HuH-7 (cell line): ENCODE measurements at places on chromosomes 16 and 17.
A peak's percentile ranks its signal among the peaks of the same experiment; 100 is the strongest.

DNA sequence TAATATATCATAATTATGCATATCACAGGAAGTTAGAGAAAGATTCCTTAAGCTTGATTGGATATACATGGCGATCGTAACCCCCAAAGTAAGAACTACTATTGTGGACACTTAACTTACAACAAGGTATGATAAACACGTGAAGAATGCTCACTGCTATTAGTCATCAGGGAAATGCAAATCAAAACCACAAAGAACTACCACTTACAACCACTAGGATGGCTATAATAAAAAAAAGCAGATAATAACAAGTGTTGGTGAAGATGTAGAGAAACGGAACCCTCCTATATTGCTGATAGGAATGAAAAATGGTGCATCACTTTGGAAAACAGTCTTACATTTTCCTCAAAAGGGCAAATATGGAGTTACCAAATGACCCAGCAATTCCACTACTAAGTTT lies 265.9 kb downstream of the SLC39A11 start:
- no peak for DNase-seq

GRCh38 chr17:79981661-79982101 lies 54.0 kb downstream of the TBC1D16 start:
- DNase-seq = no peak

GRCh38 chr17:7216242-7217112 lies 3.2 kb downstream of the DLG4 start:
- DNase-seq = no peak

DNA sequence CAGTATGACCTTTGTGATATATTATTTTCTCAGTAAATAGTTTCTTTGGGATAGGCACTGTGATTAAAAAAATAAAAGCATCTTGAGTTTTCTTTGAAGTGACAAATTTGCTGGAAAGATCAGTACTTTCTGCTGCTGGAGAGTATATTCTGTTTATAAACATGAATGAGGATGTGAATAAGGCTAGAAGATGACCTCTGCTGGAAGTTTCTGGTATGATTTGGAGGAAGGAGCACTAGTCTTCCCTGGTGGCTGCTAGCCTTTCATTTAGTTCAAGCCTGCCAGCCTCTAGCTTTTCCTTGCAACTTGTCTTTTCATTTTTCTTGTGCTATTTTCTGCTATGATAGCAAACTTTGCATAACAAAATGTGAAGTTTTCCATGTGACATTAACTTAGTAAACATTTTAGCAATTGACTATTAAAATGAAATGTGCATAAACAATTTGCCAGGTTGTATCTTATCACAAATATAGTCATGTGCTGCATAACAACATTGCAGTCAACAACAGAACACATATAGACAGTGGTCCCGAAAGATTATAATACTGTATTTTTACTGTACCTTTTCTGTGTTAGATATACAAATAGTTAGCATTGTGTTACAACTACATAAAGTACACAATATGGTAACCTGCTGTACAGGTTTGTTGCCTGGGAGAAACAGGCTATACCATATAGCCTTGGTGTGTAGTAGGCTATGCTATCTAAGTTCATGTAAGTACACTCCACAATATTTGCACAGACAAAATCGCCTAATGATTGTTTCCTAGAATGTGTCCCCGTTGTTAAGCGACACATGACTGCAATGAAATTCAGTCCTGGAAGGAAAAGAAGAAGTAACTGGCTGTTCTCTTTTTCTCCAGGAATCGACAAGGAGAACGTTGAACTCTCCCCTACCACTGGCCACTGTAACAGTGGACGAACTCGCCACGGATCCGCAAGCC lies 18.1 kb upstream of the RAB11FIP4 start:
- DNase-seq = no peak

DNA sequence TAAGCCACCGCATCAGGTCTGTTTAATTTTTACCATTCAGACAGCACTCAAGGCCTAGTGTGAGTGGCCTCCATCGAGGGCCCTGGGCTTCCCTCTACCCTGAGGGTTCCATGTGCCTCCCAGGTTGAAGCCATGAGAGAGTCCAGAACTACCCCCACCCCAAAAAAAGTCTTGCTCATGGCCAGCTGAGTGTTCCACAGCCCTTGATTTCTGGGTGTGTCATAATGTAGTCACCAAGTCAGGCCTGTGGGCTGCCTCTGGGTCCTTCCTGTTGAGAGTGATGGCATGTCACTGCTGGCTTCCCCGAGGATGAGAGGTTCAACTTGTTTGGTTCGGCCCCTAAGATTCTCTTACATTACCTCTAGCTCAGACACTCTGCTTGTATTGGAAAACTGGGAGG lies 100.6 kb downstream of the PITPNC1 start:
- no peak for DNase-seq

GRCh38 chr16:89552913-89553312 lies 7.6 kb upstream of the RPL13 start:
- no peak for DNase-seq

DNA sequence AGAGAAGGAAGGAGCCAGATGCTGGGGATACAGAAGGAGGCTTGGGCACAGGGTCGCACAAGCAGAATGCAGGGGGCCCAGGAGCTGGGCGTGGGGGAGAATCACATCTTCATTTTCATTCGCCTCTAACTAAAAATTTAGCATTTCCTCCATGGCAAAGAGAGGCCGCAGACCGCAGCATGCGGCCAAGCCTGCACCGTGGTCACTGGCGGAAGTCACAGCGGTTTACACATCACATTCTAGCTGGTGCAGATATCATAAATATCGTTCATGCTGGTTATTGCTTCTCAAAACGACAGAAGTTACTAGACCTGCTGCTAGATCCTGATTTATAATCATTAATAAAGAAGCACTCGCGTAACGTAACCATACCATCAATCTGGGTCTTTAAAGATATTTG lies 162.0 kb downstream of the NTN1 start:
- DNase-seq = no peak

DNA sequence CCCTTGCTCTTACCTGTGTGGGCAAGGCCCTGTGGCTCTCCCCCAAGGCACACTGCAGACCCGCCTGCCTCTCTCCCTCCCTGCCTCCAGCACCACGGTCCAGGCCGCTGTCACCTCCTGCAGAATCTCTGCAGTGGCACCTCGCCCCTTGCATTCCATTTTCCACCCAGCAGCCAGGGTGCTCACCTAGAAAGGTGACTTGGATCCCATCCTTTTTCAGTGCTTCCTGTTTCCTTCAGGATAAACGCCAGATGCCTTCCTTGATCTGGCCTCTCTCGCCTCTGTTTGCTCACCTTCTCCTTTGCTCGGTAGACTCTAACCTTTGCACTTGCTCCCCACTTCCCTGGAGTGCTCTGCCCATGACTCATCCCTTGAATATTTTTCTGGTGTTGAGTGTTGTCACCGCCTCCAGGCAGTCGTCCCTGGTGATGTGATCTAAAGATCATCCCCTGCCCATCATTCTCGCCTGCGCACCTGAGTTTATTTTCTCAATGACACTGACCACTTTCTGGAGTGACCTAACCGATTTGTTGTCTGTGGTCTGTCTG lies 79.2 kb upstream of the LGALS9 start:
- DNase-seq = peak; percentile 49

DNA sequence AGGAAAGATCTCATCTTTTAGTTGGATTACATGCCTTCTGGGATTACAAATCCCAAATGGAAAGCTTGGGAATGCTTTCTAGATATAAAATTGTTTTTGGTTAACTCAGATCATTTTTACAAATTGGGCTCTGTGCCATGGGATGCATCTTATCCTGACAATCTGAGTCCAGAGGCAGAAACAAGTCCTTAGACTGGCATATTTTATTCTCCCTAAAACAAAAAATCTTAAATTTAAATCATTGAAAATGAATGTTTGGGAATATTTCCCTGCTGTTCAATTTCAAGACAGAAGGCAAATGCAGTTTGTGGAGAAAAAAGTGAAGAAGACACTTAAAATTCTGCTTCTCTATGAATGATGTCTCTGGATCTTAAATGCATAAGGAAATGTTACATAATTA lies 456.6 kb upstream of the GOT2 start:
- no peak for DNase-seq

DNA sequence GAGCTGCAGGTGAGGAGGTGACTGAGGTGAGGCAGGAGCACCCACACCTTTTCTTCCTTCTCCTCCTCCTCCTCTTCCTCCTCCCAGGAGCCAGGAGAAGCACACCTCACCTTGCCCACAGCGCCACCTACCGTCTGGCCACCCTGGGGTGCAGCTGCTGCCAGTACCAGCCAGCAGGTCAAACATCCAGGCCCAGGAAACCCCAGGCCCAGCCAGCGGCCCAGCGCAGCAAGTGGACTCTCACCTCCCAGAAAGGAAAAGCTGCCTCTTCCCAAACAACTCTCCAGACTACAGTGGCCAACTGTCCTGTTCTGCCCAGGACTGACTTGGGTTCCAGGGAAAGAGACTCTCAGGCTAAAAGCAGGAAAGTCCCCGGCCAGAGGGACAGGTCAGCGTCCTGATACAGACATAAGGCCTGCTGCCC lies 22.7 kb downstream of the PEMT start:
- peak; percentile 97 for DNase-seq

GRCh38 chr17:78959803-78960202 lies 19.9 kb downstream of the LGALS3BP start:
- no peak for DNase-seq

DNA sequence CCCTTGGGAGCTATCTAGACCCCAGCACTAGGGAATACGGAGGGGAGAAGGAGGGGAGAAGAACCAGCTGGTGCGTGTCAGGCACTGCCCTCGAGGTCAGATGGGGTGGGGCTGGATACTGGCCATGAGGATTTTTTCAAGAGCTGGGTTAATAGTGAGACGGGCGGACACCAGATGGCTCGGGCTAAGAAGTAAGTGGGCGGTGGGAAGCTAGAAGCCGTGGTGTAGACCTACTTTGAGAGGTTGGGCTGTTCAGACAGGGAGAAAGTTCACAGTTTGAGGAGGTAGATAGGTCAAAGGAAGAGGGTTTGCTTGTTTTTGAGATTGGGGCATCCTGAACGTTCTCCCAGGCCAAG lies 303.8 kb downstream of the SEC14L1 start:
- DNase-seq = no peak

DNA sequence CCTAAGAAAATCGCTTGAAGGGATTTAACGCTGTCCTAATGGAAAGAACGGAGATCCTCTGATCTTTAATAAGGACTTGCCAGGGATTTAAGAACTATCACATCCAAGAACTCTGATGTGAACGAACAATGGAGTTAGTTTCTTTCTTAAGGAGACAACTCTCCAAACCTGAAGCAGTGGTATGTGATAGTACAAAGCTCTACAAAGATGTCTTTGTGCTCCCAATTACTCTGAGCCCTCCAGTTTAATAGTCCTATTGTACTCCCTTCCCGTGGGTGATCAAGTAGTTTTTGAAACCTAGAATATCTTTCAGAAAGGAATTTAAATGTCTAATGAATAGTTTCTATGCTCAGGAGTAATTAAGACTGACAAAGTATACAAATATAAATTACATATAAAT lies 123.8 kb downstream of the FTO start:
- DNase-seq = no peak

DNA sequence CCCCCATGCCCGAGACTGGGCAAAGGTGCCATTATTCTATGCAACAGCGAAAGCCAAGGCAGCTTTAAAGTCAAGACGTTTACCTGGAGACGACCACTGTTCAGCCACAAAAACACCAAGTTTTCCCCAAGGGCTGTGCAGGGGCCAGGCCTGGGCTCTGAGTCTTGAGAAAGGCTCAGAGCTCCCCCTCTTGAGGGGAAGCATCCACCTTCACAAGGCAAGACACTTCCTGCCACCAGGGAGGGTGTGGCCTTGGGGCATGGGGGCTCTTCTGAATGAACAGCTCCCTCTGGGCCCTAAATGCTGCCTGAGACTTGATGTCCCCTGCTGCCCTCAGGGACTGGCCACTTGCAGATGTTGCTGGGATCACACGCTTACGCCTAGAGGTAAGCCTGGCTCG lies 26.5 kb downstream of the PDIA2 start:
- no peak for DNase-seq

GRCh38 chr17:77822302-77823030 lies 136.0 kb upstream of the TNRC6C start:
- no peak for DNase-seq

GRCh38 chr17:78637146-78637545 lies 60.0 kb upstream of the DNAH17 start:
- DNase-seq = no peak

DNA sequence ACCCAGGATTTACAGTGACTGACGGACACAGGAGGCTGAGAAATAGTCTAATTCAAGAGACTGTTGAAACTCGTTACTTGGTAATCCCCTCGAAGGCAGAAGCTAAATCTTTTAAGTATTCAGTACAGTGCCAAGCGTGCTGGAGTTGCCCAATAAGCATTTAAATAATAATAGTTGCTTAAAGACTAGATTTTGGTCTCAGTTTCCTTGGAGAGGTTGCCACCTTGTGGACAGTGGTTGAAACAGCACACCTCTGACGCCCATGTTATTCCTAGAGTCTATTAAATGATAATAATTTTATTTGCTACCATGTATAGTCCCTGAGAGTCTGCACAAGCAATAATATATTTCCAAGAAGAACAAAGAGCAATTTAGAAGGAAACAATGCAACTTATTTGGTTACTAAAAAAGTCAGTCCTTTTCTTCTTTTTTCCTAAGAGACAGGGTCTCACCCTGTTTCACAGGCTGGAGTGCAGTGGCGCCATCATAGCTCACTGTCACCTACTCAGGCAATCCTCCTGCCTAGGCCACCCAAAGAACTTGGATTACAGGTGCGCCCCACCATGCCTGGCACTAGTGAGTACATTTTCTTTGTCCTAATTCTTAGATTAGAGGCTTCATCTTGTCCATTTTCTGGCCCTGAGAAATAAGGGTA lies 138.0 kb upstream of the NUDT7 start:
- DNase-seq = peak; percentile 29

GRCh38 chr17:68004201-68004600 lies 7.9 kb upstream of the C17orf58 start:
- DNase-seq = no peak

GRCh38 chr17:21688293-21688949 lies 3.9 kb upstream of the KCNJ18 start:
- no peak for DNase-seq

DNA sequence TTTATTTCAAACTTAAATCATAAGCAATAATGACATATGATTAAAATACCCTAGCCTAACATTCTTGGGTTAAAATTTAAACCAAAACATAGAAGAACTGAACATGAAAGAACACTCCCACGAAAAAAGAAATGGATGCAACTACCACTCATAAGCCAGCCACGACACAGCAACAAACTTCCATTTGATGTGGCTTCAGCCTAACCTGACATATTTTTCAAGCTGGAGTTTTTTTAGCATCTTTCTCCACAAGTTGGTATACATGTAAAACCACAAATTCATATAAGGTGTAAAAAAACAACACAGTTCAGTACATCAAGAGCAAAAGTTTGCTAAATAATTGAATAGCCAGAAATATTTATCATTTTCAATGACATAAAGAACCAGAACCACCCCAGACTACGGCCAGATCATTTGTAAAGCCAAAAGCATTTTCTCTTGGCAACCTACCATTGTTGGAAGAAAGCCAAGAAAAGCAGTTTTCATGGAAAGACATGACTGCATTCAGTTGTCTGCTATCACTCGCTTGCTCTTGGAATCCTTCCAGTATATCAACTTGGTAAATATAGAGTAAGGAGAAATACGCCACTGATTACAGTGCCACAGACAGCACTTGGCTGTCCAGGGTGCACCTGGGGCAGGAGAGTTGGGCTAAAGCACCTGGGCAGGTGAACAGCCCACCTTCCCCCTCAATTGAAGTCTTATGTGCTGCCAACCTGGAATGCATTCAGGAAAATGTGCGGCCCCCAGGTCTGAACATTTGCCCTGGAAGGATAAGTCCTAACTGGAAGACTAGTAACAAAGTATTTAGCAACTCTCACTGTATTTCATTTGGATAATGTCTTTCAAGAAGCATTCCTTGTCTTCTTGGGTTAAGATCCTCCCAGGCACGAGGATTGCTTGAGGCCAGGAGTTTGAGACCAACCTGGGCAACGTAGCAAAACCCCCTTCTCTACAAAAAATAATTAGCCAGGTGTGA lies 60.5 kb downstream of the CREBBP start:
- no peak for DNase-seq

GRCh38 chr16:9465161-9465560 lies 373.7 kb downstream of the HAPSTR1 start:
- DNase-seq = no peak
